LoVo (cell line): ENCODE measurements at places on chromosomes 7 and 10.
A peak's percentile ranks its signal among the peaks of the same experiment; 100 is the strongest.

- DNase-seq: peak; percentile 79
These were observed 10.6 kb upstream of the GRB10 start for GRCh38 chr7:50793120-50793946.

DNA sequence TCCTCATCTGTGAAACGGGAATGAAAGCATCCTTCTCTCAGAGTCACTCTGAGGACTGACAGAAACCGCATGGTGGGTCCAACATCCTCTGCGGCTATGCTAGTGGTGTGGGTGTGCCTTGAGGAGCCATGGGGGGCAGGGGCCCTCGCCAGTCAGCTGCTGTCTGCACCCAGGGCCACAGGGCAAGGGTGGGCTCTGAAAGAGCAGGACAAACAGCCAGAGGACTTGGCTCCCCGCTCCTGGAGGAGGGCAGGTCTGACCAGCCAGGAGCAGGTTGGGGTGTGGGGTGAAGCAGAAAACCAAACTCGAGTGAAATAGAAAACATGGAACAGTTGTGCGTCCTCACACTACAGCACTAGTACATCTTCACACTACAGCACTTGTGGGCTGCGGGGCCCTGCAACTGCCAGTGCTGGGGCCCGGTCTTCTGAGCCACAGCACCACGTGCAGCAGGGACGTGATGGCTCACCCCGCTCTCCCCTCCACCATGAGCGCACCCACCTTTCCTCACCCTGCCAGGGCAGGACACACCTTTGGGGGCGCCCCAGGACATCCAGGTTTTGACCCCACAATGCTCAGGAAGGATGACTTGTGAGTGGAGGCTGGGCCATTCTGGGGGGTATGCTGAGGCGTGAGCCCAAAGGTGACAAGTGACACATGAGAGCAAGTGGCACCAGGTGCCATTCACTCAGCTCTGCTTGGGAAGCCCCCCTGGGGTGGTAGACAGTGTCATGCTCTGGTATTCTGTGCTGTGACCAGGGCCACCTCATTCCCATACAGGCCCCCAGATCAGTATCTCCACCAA lies 96.1 kb upstream of the RET start:
- DNase-seq: no peak

GRCh38 chr7:116392806-116393205 lies 106.7 kb upstream of the CAV2 start:
- no peak for DNase-seq

- no peak for DNase-seq
These were observed 86.3 kb downstream of the PLPP4 start for GRCh38 chr10:120543291-120543690.

- no peak for DNase-seq
These were observed 20.2 kb upstream of the SEC61A2 start for GRCh38 chr10:12109286-12109685.

DNA sequence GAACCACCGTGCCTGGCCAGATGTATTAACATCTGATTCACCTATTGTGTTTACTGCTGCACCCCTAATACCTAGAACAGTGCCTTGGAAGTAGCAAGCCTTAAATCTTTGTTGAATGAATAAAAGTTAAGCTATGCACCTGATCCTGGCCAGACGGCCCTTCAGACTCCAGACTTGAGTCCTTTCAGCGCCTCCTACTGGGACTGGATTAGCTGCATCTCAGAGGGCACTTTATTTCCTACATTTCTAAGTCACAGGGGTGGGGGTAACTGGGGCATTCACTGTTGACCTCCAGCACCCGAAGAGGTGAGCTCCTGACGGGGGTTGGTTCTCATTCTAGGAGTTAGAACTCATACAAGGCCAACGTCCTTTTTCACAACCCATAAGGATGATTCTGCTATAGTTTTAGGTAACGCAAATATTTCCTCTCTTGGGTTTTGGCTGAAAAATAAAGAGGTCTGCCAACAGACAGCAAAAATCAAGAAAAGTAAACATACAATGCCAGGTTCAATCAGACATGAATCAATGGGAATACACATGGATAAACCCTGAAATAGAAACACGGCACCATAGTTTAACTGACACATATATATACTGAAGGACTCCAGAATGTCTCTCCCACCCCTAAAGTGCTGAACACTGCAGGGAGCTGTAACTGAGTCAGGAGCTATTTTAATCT lies 48.0 kb upstream of the DLG5 start:
- DNase-seq: no peak

GRCh38 chr10:43682956-43683355 lies 34.3 kb upstream of the ZNF32 start:
- no peak for DNase-seq

DNA sequence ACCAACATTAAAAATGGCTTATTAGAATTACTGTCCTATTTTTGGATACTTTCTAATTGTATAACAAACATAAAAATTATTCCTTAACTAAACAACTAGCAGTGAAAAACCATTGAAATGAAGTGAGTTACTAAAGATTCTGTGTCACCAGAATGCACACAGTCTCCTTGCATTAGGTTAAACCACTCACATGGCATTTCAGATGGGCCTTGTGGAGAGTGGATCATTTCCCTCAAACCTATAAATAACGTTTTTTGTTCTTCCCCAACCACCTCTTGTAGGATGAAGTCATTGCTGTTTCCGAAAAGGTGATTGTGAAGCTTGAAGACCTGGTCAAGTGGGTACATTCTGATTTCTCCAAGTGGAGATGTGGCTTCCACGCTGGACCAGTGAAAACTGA lies 38.4 kb downstream of the ARID5B start:
- no peak for DNase-seq

- DNase-seq: no peak
These were observed 94.4 kb downstream of the INHBA start for GRCh38 chr7:41608447-41608846.

- no peak for DNase-seq
These were observed 222.7 kb upstream of the ZMIZ1 start for GRCh38 chr10:78846071-78846470.

DNA sequence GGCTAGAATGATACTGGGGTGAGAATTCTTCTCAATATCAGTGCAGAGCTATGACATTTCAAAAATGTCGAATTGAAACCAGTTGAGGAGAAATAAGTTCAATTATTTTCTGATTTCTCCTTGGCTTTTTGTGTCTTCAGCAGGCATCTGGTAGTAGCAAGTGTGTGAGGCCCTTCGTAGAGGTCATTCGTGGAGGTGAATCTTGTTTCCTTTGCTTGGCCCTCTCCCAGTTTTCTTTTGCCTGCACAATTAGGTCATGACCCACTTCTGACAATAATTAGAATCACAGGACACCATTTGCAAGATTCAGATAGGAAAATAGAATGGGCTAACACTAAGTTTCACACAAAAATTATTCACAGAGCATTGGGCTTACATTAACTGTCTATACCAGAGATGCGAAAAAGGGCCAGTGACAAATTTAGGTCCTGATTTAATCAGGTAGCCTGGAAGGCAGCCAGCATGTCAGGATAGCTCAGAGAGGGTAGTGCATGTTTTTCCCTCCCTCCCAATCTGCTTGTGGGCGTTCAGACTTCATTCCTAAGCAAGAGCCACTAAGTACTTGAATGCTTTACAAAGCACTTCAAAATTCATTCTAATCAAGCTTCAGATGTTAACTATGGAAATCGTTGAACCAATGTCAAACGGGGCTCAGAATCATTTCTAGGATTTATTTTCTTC lies 24.0 kb upstream of the A1CF start:
- no peak for DNase-seq

DNA sequence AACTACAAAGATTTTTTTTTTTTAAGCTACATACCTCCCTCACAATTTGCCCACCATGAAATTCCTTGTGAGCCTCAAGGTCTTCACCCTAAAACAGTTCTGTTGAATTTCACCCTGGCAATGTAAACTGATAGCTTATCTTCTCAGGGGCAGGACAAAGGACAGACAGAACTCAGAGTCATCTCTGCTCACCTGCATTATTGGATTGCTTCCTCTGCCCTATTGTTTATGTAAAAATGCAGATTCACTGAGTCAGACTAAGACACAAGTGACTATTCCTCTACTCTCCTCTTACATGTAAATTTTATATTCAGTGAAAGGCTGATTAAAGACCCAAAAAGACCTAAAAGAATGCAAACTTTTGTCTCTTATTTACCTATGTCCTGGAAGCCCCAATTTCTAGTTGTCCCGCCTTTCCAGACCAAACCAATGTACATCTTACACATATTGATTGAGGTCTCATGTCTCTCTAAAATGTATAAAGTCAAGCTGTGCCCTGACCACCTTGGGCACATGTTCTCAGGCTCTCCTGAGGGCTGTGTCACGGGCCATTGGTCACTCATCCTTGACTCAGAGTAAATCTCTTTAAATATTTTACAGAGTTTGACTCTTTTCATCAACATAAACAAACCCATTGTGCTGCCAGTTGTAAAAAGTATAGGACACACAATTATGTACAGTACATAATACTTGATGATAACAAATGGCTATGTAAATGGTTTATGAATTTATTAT lies 440.2 kb downstream of the HTR7 start:
- DNase-seq: no peak

GRCh38 chr7:46830-47140 lies 145.6 kb upstream of the FAM20C start:
- no peak for DNase-seq

GRCh38 chr10:125201108-125201524 lies 40.8 kb upstream of the CTBP2 start:
- peak; percentile 18 for DNase-seq

GRCh38 chr10:79038841-79039201 lies 29.9 kb upstream of the ZMIZ1 start:
- DNase-seq: no peak

GRCh38 chr7:41205600-41205999 lies 497.3 kb downstream of the INHBA start:
- no peak for DNase-seq

GRCh38 chr7:67463983-67464382 lies 467.4 kb downstream of the TYW1 start:
- DNase-seq: no peak

DNA sequence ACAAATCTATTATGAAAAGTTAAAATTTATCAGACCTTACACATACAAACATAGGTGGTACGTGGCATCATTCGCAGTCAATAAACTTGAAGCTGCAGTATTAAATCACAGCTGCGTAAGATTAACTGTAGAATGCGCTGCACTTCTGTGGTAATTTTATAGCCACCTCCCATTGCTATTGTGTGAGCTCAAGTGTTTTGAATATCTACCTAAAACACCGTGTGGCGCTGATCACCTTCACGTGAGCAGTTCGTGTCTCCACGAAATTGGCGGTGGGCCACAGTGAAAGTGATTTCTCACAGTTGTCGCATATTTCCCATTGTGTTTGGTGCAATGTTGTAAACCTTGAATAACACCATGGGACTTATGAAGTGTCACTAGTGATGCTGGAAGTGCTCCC lies 102.8 kb downstream of the PLPP4 start:
- DNase-seq: no peak

- DNase-seq: no peak
These were observed 763.4 kb downstream of the KCNMA1 start for GRCh38 chr10:76874176-76874575.

DNA sequence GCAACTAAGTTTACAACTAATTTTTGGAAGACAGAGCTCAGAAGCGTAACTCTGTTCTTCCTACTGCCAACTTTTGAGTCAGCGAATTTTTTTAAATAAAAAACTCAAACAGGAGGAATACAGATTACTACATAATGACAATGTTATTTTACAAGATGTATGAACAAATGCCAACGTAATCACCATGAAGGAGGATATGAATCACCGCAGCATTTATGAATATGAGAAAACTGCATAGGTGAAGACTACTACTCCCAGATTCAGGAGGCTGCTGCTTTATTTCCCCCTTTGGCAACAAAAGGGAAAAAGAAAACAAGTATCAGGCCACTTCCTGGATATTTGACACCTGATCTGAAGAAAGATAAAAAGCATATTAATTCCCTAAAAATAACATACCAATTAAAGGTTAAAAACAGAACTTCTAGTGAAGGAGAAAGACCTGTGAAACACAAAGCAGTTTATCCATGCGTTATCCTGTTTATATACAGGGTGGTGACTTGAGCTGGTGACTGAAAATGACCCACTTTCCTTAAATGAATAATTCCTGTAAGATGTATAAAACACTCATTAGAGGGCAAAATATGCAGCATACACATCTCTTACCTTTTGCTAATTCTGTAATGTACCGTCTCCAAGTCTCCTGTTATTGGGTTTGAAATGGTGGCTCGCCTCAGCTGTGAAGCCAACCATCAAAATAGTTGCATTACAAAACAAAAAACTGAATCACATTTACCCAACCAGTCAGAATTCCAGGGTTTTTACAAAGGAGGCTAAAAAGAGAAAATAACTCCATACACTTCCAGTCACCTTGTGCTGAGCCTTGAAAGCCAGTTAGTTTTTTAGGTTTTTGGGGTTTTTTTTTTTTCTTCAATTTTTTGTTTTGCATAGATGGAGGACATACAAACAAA lies 52.0 kb downstream of the P4HA1 start:
- DNase-seq: no peak

DNA sequence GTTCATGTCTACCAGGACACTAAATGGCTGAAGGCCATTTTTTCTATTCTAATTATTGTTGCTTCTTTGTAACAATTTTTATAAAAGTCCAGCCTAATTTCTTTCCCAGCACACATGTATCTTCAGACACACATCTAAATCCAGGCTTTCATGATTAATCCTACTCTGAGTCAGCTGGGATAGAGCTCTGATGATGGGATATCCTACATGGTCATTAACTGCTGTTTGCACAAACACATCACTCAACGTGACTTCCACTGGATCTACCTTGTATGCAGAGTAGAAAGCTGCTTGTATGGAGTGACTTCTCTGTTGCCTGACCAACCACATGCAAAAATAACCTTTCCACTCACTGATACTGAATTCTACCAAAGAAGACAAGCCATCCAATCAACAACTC lies 260.9 kb downstream of the AHR start:
- DNase-seq: peak; percentile 59

- DNase-seq: no peak
These were observed 817 bp downstream of the SRI start for GRCh38 chr7:88218836-88219605.

- DNase-seq: no peak
These were observed 193.3 kb downstream of the RAMP3 start for GRCh38 chr7:45350896-45351295.

DNA sequence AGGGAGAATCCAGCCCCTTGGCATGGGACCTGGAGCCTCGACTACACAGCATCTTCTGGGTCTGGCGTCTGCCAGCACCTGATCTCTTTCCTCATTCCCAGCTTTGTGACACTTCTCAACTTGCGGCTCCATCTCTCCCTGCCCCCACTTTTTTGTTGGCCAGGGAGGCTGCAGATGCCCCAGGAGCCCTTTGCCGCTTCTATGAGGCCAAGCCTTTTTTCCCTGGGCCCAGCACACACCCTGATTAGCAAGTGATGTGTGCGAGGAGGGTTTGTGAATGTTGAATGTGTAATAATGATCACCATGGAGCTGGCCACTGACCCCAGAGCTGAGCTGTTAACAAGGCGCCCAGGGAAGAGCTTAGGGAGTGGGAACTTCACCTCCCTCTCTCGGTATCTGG lies 4.4 kb downstream of the EVX1 start:
- no peak for DNase-seq

DNA sequence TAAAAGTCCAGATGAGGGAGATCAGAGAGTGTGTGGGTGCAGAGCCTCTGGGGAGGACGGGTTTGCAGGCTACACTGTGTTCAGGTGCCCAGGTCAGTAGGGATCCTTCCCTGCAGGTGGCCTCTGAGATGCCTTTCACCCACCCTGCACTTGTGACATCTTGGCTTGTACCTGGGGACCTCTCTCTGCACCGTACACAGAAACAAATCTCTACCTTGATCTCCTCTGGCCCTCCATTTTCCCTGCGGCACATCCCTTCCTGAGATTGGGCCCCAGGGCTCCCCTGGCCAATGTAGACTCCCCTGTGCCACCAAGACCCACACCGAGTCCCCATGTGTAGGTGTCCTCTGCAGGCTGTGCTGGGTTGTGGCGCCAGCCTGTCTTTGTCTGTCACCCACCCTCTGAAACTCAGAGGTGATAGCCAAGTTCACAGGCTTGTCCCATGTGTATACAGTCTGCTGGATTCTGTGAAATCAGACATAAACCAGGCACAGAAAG lies 140.6 kb downstream of the PTPN20 start:
- DNase-seq: no peak
